ENCODE measurements at places on chromosomes 1 and 21.

DNA sequence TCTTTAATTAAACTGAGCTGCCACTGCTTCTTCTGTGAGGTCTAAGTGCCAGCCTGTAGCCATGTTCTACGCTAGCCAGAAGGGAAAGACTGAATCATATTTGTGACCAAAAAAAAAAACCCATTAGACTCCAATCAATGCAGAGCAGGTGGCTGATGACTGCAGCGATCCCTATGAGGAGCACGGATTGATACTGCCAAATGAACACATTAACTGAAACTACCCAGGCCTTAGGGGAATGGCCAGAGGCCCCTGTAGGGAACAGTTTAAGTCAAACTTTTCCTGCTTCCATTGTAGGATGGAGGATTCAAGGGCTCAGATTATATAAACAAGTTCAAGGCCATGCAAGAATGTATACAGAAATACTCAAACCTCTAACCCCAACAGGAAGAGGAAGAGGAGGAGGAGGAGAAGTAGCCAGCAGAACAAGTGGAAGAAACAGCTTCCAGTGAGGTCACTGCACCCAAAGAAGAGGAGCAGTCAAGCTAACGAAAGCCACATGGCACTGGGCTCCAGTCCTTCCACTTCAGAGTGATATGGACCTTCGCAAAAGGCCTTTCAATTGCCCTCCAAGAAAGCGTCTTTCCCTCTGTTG, 328.3 kb downstream of the SMYD3 start:
- no peak for DNase-seq

DNA sequence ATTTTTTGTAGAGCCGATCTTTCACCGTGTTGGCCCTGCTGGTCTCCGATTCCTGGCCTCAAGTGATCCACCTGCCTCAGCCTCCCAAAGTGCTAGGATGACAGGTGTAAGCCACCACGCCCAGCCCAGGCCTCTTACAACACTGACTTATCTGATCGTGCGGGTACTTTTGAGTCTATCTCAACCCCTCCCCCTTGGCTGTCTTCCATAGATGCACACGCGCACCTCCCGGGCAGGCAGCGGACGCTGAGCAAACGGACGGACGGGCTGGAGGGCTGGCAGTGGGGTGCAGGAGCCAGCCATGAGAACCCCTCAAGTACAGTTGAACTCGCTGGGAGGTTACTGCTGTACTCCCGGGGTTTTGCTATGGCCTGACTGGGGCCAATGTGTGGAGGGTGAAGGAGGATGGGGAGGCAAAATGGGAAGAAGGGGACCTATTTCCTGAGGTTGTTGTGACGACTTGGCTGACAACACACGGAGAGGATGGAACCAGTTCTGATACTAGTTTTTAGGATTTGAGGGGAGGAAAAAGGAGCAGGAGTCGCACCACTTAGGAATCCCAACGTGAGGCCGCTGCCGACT, 959 bp downstream of the CD58 start:
- DNase-seq: peak; percentile 48

DNA sequence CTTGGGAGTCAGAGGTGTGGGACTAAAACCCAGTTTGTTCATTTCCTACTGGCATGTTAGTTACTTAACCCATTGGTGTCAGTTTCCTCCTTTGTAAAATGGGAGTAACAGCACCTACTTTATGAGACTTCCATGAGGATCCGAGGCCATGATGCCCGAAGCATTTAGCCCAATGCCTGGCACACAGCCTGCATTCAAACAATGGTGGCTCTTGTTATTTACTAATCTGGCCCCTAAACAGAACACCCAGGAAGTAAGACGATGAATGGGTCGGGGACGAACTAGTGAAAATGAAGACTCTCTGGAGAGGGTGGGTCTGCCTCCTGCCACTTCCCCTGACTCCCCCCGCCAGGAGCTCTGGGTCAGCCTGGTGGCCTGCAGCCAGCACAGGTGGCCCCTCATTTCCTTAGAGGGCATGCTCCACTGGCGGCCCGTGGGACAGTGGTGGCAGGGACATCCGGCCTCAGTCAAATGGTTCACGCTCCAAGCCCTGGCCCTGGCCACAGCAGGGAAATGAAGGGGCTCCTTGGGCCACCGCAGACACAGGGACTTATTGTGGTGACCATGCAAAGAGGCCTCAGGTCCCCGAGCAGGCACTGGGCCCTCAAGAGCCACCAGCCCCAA, 9.5 kb upstream of the TAS1R2 start:
- no peak for DNase-seq

GRCh38 chr1:17717594-17718535, 37.3 kb upstream of the ACTL8 start:
- no peak for DNase-seq

- DNase-seq: no peak
Observed at GRCh38 chr1:115685029-115685705, 43.4 kb downstream of the VANGL1 start.

- no peak for DNase-seq
Observed at GRCh38 chr1:244350027-244350426, 101.7 kb downstream of the ADSS2 start.

DNA sequence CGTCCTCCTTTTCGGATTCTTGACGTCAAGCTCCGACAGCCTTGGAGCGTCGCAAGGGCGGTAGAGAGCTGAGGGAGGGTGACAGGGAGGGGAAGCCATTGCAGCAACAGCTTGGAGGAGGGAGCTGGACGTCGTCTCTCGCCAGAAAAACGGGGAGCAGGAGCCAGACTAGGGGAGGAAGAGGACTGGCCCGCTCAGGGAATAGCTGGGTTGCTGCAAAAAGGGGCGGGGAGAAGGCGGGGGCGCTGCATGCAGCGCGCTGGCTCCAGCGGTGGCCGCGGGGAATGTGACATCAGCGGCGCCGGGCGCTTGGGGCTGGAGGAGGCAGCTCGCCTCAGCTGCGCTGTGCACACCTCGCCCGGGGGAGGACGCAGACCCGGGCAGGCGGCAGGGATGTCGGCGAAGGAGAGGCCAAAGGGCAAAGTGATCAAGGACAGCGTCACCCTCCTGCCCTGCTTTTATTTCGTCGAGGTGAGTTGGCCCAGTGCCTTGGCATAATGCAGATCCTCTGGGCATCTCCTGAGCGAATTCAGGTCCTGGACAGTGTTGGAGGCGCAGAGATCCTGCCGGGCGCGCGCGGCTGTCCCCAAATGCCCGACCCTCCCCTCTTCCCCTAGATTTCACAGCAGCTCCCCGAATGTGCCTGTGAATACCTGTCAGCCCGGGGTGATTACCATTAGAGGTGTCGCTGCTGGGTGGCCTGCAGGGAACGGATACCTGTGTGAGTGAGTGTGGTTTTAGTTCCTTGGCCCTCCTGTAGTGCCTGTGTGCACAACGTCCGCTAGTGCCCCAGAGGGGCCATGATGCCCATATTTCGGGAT, at the start of gene PLPPR4:
Gene PLPPR4, plus strand, starts transcription at position 292 of the 821 bp plus-strand sequence. Its CDS starts 102 bp downstream, at position 394.
- DNase-seq: no peak

DNA sequence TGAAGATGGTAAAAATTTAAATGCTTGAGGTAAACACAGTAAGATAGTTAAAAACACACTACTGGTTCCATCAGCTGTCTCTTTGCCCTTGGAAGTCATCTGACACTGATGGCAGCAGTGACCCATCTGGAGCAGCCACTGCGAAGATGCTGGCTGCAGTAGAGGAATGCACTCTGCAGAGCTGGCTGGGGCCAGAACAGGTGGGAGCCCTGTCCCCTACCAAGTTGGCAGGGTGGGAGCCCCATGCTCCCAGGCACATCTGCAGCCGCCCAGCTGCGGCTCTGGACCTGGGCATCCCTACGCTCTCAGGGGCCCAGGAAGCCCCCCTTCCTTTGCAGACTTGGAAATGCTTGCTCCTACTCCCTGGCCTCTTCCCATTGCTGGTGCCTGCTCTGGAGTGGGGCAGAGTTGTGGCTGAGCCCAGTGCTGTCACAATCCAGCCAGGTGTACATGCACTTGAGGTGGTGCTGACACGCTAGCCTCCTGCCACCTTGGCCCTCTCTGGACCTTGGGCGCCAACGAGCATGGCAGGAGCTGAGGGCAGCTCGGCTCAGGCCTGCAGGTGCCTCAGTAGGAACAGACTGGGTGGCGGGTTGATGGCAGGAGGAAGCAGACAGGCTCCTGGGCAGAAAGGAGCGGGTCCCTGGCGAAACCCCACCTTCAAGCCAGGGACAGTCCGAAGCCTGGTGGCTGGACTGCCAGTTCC, 227.0 kb downstream of the FGGY start:
- DNase-seq: no peak

DNA sequence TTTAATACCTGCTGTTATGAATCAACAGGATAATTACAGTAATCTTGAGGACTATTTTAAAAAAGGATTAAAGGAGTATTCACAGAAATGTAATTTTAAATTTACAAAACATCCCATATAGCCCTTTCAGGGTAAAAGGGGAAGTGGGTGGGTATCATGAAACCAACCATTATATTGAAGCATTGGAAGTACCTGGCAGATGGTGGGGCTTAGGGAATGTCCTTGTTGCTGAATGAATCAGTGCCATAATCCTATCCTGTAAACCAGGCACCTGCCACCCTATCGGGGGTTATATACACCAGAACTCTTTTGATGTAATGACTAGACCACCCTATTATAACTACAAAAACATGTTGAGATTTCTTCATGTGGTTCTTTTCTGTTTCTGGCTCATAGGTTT, 30.4 kb downstream of the CDC14A start:
- DNase-seq: no peak

DNA sequence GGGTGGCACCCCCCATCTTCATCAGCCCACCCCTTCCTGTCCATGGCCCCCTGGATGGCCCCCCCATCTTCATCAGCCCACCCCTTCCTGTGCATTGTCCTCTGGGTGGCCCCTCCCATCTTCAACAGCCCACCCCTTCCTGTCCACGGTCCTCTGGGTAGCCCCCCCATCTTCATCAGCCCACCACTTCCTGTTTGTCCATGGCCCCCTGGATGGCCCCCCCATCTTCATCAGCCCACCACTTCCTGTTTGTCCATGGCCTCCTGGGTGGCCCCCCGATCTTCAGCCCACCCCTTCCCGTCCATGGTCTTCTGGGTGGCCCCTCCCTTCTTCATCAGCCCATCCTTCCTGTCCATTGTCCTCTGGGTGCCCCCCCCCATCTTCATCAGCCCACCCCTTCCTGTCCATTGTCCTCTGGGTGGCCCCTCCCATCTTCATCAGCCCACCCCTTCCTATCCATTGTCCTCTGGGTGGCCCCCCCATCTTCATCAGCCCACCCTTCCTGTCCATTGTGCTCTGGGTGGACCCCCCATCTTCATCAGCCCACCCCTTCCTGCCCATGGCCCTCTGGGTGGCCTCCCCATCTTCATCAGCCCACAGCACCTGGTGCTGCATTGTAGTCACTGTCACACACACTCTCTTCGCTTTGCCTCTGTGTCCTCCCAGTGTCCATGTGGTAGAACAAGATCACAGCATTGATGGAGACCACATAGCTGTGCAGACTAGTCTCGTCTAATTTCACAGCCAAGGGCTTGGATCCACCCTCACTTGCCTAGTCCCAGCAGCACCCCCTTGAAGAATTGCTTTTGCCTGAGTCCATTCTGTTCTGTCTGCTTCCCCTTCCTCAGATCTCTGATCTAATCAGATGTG, 95.9 kb downstream of the PCBP3 start:
- DNase-seq: no peak

GRCh38 chr1:15137809-15138208, 15.7 kb upstream of the TMEM51 start:
- DNase-seq: no peak

DNA sequence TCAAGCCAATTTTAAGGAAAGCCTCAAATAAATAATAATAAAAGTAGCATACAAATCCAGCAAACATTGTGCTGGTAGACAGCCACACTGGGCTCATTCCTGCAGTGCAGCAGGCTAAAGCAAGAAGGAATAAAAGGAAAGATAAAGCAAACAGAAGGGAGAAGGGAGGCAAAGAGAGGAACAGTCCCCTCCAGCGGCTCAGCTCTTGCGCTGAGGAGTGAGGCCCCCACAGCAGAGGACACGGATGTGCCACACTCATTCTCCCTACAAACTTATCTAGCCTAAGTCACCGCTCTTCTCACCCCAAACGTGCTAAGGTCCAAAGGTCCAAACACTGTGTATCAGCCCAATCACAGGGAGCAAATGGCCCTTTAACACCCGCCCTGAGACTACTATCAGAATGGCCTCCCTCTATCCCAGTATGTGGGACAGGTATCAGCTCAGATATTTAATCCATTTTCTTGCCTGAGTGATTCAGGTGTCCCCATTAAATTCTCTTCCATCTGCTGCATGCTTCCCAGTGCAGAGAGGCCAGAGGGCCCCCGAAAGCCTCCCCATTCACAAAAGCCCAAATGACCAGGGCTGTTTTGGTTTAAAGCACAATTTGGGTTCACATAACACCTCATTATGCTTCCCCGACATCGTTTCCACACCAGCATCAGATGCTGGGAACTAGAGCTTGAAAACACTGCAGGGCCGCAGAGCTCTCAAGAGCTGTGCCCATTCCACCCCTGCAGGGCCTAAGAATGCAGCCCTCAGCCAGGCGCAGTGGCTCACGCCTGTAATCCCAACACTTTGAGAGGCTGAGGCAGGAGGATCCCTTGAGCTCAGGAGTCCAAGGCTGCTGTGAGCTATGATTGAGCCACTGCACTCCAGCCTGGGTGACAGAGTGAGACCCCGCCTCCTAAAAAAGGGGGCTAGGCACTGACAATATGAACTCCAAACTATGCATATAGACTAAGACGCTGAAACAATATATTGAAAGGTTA, 17.8 kb downstream of the CAPZB start:
- no peak for DNase-seq

DNA sequence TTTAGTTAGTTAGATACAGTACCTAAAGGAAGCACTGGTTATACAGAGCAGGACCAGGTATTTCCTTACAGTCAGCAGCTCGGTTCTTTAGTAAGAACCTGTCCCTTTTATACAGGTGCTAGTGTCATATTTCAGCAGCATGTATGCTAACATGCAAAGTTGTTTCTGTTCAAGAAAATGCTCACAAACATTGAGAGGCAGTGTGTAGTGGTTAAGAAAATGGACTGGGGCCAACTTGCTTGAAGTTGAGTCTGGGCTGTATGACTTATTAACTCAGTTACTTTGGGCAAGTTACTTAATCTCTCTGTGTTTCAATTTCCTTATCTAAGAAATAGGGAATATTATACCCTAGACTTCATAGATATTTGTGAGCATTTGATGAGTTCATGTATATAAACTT, 31.1 kb downstream of the AK4 start:
- no peak for DNase-seq
